ENCODE measurements at places on chromosomes 2 and 18. TPM values are rescaled to one million over a fixed set of nuclear protein-coding genes. Genes with fewer than 3 reads are reported as not detected.

The COL4A4 gene
- total RNA-seq: 0.53 TPM

The MTERF4 gene
- 46.2 TPM for total RNA-seq

The DNAJC5G gene
- total RNA-seq: 4.3 TPM

The TMEM198 gene
- total RNA-seq: 25.5 TPM

The TMEM37 gene
- 186 TPM for total RNA-seq

The MGAT4A gene
- total RNA-seq: 128 TPM

The STPG4 gene
- not detected for total RNA-seq

The C2orf15 gene
- total RNA-seq: 3.7 TPM

The CPS1 gene
- total RNA-seq: 330 TPM

The EPHA4 gene
- 12.6 TPM for total RNA-seq

DNA sequence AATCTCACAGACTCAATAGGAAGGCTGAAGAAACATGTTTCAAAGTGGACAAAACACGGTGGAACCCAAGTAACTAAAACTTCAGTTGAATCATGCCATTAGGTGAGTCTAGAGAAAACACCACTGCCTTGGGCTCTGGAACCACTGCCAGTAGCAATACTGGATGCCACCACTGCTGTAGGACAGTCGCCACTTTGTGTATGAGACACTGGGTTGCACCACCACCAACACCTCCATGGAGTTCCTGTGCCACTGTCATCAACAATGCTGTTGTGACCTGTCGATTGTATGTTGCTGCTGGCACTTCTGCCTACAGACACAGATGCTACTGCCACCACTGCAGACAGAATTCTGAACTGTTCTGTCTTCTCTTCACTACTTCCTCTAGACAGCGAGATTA lies 686.7 kb downstream of the METTL4 start:
- H3K4me1 ChIP-seq: no peaks in the 10 kb centered on the region
- no peak overlapping the region for H3K4me3 ChIP-seq
- DNase-seq: no peak
- H3K27ac ChIP-seq: no peak overlapping the region
- no peaks in the 10 kb centered on the region for H3K27me3 ChIP-seq
- H3K36me3 ChIP-seq: no peaks in the 10 kb centered on the region

DNA sequence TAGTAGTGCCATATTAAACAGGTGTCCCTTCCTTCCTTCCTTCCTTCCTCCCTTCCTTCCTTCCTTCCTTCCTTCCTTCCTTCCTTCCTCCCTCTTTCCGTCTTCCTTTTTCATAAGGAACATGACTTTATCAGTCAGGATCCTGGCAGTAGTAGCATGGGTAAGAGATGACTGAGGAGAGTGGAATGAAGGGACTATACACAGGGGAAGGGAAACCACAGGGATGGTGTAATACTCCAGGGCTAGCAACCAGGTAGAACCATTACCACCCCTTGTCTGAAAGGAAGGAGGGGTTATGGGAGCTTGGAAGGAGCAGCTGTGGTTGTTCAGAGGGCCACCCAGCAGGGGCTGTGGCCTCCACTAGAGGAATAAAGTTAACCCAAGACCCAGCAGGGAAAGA lies 23.2 kb upstream of the KDM3A start:
- H3K4me3 ChIP-seq: no peak overlapping the region
- H3K27me3 ChIP-seq: no peaks in the 10 kb centered on the region
- no peaks in the 10 kb centered on the region for H3K36me3 ChIP-seq
- no peak for DNase-seq

DNA sequence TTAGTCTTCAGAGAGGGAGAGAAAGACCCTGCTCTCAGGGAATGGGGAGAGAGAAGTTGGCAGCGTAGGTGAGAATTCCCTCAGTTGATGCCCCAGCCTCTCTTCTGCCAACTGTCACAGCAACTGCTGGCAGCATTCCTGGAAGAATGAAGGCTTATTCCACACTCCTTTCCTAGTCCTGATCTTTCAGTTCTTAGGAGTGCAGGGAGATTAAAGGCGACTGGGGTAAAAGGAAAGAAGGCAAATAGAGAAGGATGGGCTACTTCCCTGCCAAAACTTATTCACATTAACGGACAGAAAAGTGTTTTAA lies 65.9 kb upstream of the ACAA2 start:
- H3K27me3 ChIP-seq: no peaks in the 10 kb centered on the region
- no peak overlapping the region for H3K27ac ChIP-seq
- H3K4me1 ChIP-seq: no peaks in the 10 kb centered on the region
- H3K36me3 ChIP-seq: peaks cover 29% of the 10 kb centered on the region

DNA sequence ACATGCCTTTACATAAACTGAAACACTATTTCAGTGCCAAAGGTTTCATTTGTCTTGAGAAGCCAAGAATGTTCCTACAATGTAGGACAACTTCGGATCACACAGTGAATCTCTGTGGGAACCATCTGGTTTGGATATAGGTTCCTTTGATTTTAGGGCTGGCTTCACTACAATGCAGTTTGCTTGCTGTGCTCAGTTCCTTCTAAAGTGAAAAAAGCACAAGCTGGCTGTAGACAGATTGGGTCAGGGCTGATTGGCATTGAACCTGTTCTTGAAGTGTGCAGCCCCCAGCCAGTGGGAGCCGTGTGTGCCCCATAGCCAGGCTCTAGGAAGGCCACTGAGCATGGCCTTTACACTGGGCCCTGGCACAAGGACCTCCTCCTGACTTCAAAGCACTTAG lies 167.9 kb upstream of the HNRNPA3 start:
- H3K4me3 ChIP-seq: no peak overlapping the region
- H3K36me3 ChIP-seq: no peaks in the 10 kb centered on the region
- no peaks in the 10 kb centered on the region for H3K27me3 ChIP-seq
- DNase-seq: no peak
- no peaks in the 10 kb centered on the region for H3K4me1 ChIP-seq

DNA sequence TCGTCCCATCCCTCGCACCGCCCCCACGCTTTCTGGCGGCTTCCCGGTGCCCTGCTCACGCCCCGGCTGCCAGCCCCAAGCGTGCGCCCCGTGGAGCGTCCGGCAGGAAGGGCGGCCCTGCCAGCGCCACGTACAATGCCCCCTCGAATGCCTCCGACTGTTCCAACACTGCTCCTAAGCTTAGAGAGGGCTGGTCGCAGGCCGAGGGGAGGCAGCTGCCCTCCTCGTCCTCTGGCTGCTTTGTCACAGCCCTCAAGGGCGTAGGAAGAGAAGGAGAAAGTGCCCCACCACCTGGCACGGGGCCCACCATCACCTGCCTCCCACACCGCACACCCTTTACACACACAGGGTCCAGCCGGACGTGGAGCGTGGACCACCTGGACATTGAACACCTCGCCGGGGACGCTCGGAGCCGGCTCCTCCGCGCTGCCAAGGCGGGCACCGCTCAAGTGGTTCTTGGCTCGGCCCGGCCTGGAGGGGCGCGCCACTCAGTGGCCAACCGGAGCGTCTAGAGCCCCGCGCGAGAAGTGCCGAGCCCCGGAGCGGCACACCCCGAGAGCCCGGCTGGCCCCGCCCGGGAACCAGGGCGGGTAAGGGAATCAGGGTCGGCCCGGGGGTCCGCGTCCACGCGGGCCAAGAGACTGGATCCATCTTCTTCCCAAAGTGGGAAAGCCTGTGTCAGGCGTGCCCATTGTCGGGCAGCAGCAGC lies 830 bp downstream of the DNER start:
- H3K27ac ChIP-seq: no peak overlapping the region
- peaks cover 16% of the 10 kb centered on the region for H3K27me3 ChIP-seq
- no peaks in the 10 kb centered on the region for H3K4me1 ChIP-seq
- DNase-seq: no peak

GRCh38 chr2:84459944-84460429 lies 907 bp upstream of the SUCLG1 start:
- H3K36me3 ChIP-seq: no peaks in the 10 kb centered on the region
- H3K4me1 ChIP-seq: no peaks in the 10 kb centered on the region
- no peaks in the 10 kb centered on the region for H3K27me3 ChIP-seq

DNA sequence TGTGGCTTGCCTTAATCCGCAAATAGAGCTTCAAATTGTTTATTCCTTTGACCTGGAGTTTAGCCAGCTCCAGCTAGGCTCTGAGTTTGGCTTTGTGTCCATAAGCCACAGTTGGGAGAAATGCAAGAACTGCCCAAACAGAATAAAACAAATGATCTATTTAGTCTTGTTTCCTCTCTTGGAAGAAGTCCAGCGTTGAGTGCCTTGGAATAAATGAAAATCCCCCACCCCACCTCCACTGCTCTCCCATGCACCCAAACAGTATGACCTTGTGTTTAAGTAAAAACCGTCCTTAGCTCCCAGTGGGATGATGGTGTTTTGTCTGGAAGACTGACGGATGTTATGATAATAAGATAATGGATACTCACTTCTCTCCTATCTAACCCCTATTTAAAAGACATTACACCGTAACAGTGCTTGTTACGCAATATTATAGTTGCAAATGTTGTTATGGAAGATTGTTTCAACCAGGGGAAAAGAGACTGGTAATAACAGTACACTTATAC lies 3.2 kb upstream of the SERPINE2 start:
- no peak overlapping the region for H3K27ac ChIP-seq
- H3K36me3 ChIP-seq: no peaks in the 10 kb centered on the region
- H3K27me3 ChIP-seq: no peaks in the 10 kb centered on the region
- H3K4me1 ChIP-seq: peaks cover 19% of the 10 kb centered on the region
- no peak overlapping the region for H3K4me3 ChIP-seq

DNA sequence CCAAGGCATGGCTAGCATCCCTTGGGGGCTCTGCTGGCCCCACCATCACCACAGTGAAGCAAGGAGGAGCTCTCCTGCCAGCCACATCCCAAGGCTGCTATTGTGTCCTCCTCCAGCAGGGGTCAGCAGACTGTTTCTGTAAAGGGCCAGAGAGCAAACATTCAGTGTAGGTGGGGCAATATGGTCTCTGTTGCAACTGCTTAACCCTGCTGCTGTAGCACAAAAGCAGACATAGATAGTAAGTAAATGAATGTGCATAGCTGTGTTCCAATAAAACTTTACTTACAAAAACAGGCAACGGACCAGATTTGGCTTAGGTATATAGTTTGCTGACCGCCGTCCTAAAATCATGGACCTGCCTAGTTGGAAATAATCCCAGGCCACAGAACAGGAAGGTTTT lies 36.4 kb upstream of the ZBTB7C start:
- no peak overlapping the region for H3K4me3 ChIP-seq
- peak; percentile 49 for DNase-seq

DNA sequence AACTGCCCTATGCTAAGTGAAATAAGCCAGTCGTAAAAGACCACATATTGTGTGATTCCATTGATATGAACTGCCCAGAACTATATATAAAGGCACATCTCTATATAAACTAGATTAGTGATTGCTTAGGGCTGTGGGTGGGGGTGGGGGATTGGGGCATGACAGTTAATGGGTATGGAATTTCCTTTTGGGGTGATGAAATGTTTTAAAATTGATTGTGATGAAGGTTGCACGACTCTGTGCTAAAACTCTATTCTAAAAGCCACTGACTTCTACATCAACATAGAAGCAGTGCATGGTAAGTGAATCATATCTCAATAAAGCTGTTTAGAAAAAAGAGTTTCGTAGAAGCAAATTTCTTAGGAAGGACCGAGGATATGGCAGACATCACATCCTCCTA lies 53.0 kb downstream of the CDCA7 start:
- no peaks in the 10 kb centered on the region for H3K36me3 ChIP-seq
- H3K27me3 ChIP-seq: no peaks in the 10 kb centered on the region
- no peak overlapping the region for H3K27ac ChIP-seq
- no peaks in the 10 kb centered on the region for H3K4me1 ChIP-seq
- no peak overlapping the region for H3K4me3 ChIP-seq
- no peak for DNase-seq

DNA sequence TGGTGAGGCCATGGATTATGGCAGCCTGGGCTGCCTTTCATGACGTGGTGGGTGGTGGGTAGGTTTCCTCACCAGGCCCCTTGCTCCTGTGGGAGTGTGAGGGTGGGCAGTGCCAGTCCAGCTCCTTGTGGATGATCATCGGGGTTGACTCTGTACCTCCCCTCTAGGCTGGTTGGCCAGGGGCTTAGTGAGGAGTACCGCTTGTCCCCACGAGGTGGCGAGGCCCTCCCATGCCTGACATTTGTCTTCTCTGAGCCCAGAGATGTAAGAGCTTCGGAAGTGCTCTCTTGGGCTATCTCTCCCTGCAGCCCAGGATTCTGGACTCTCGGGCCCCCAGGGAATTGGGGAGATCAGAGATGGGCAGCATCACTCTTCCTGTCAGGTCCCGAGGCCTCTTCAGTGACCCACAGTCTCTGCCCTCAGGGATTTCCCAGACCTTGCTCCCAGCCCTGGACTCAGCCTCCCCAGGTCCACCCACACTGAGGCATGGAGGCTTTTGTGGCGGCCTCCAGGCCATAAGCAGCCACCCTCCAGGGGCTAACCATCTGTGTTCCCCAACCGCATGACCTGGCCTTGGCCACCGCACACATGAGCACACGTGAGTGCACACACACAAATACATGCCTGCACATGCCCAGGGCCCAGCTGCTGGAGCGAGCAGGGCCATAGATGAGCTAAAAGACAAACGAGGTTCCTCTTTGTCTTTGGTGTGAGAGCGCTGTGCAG lies 6.5 kb downstream of the SPR start:
- H3K27ac ChIP-seq: no peak overlapping the region
- peaks cover 10% of the 10 kb centered on the region for H3K36me3 ChIP-seq

DNA sequence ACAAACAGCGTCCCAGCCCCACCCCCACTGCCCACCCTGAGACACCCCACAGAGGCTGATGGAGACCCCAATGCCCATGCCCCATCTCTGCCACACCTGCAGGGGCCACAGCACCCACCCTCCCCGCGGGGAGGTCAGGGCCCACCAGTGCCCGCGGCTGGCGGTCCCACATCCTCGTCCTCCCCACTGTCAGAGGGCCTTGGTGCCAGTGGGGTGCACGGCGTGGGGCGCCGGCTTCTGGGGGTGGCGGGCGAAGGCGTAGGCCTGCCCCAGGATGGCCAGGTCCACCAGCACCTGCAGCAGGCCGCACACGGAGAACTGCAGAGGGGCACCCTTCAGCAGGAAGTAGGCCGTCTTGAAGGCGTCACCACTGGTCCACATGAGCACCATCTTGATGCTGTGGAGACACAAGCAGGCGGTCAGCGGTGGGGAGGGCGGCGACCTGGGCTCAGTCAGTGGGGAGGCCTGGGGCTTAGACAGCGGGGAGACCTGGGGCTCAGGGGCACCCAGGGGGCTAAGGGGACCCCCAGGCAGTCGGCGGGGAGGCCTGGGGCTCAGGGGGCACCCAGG lies 47.6 kb downstream of the SLC66A2 start:
- no peak overlapping the region for H3K4me3 ChIP-seq
- no peaks in the 10 kb centered on the region for H3K4me1 ChIP-seq
- H3K36me3 ChIP-seq: no peaks in the 10 kb centered on the region
- no peak overlapping the region for H3K27ac ChIP-seq

DNA sequence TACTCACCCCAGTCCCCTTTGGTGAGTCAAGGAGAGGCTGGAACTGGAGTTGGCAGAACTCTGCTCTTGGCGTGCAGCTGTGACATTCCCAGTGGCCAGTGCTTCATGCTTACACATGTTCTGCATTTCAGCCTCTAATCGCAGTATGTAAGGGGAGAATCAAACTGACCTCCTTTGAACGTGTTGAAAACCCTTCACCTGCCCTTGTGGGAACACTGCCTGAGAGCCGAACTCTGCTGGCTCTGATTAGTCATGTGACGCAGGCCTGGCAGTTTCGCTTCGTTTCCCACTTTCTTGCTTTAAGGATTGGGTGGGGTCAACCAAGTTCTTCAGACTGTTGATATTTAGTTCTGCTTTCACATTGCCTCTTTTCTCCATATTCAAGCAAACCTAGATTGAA lies 173.8 kb upstream of the BCL2L11 start:
- no peak for DNase-seq
- H3K4me1 ChIP-seq: no peaks in the 10 kb centered on the region
- H3K4me3 ChIP-seq: no peak overlapping the region
- H3K36me3 ChIP-seq: no peaks in the 10 kb centered on the region

GRCh38 chr2:158618891-158619490 lies 162.2 kb downstream of the PKP4 start:
- H3K27ac ChIP-seq: no peak overlapping the region
- H3K4me3 ChIP-seq: no peak overlapping the region
- no peaks in the 10 kb centered on the region for H3K4me1 ChIP-seq
- H3K36me3 ChIP-seq: peaks cover 23% of the 10 kb centered on the region

All from Peyer's patch (tissue), 4 donors.